ENCODE measurements at places on chromosomes 7 and 10. TPM values are rescaled to one million over a fixed set of nuclear protein-coding genes. Genes with fewer than 3 reads are reported as not detected.
A peak's percentile ranks its signal among the peaks of the same experiment; 100 is the strongest.

- peaks cover 44% of the 10 kb centered on the region for H3K4me1 ChIP-seq
- peak; percentile 81 for DNase-seq
- H3K4me3 ChIP-seq: peak within 1 kb of the TSS; percentile 88
- H3K36me3 ChIP-seq: no peaks in the 10 kb centered on the region
- peak within 1 kb of the TSS; percentile 77 for H3K27ac ChIP-seq
Observed at GRCh38 chr10:15168291-15168785, at the start of gene NMT2. Gene NMT2, minus strand, starts transcription at chr10:15168693. Its CDS starts 81 bp downstream, at chr10:15168612.

DNA sequence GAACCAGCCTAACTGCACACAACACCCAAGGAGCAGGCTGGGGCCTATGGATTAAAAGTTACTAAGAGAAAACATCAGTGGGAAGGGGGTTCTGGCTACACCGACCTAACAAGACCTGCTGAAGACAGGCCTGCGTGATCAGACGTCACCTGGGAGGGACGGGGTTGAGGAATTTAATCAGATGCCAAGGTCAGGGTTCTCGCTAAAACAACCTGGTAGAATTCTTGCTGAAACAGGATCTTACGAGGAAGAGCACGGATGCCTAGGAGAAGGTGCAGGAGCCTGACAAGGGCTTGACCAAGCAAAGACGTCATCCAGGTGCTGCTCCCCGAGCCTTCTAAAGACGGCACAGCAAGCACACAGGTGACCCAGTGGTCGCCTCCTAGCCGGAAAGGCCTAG lies 1.6 kb downstream of the IDI2 start:
- no peak overlapping the region for H3K27ac ChIP-seq
- no peaks in the 10 kb centered on the region for H3K27me3 ChIP-seq
- H3K4me1 ChIP-seq: no peaks in the 10 kb centered on the region
- DNase-seq: no peak
- H3K4me3 ChIP-seq: no peak overlapping the region

DNA sequence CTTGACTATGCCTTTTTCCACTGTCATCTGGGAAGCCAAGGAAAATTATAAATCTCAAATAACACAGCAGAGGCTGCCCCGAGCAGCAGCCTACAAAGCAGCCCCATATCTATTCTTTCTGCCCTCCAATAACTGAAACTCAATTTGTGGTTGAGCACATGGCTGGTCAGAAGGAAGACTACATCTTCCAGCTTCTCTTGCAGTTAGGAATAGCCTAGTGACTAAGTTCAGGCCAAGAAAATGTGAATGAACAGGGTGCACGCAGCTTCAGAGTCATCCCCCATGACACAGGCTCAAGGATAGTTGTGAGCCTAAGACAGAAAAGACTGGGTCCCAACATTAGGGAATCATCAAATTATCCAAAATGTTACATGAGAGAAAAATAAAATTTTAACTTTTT lies 42.3 kb downstream of the CHCHD3 start:
- H3K27me3 ChIP-seq: no peaks in the 10 kb centered on the region
- H3K36me3 ChIP-seq: no peaks in the 10 kb centered on the region
- no peak overlapping the region for H3K27ac ChIP-seq

DNA sequence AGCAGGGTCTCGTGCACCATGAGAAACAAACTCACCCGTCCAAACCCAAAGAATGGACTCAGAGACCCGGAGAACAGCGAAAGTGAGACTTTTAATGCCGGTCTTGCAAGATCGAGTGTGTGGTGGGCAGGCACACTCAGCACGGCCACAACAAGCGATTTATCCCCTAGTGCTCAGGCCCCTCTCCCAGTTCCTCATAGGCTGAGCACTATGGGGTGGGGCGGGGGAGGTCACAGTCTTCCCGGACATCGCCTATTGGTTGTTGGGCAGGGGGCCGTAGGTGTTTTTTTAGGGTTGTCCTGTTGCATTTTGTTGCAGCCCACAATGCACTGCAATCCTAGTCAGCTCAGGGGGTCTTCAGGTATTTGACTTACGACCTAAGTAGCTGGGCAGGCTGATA lies 608.3 kb upstream of the FOXK1 start:
- no peaks in the 10 kb centered on the region for H3K4me1 ChIP-seq
- H3K27ac ChIP-seq: no peak overlapping the region
- DNase-seq: no peak
- no peaks in the 10 kb centered on the region for H3K36me3 ChIP-seq

Gene CSGALNACT2
- 23.0 TPM for polyA plus RNA-seq

GRCh38 chr7:112765105-112765504 lies 25.1 kb downstream of the TMEM168 start:
- no peak overlapping the region for H3K4me3 ChIP-seq
- DNase-seq: no peak
- no peak overlapping the region for H3K27ac ChIP-seq
- no peaks in the 10 kb centered on the region for H3K27me3 ChIP-seq
- no peaks in the 10 kb centered on the region for H3K36me3 ChIP-seq
- no peaks in the 10 kb centered on the region for H3K4me1 ChIP-seq

DNA sequence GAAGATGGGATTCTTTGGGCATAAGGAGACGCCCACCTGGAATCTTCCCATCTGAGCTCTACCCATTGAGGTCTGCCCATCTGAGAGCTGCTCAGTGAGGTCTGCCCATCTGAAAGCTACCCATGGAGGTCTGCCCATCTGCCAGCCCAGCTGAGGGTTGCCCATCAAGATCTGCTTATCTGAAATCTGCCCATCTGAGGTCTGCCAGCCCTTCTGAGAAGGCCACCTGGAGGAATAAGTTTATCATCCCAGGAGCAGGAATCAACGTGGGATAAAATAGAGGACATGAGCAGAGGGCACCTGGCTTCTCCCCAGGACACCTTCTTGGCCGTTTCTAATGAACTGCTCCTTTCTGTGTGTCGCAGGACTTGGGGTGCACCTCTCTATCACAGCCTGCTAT lies 35.3 kb upstream of the PDZD8 start:
- H3K4me1 ChIP-seq: no peaks in the 10 kb centered on the region
- H3K27ac ChIP-seq: no peak overlapping the region
- H3K4me3 ChIP-seq: no peak overlapping the region
- H3K27me3 ChIP-seq: no peaks in the 10 kb centered on the region

Gene FGF8
- polyA plus RNA-seq: not detected

- no peak for DNase-seq
- no peak overlapping the region for H3K4me3 ChIP-seq
- H3K27ac ChIP-seq: no peak overlapping the region
- no peaks in the 10 kb centered on the region for H3K27me3 ChIP-seq
- H3K4me1 ChIP-seq: no peaks in the 10 kb centered on the region
Observed at GRCh38 chr10:14144451-14144850, 186.3 kb downstream of the FRMD4A start.
